Stimulated activated naive CD8-positive, alpha-beta T cell treated with anti-CD3 and anti-CD28 coated beads, Interleukin-15, Interleukin-2, amounts not matched to agents 100 U/mL and 50 U/mL, for 24 hours (primary cell): ENCODE measurements at places on chromosomes 6 and 20.

DNA sequence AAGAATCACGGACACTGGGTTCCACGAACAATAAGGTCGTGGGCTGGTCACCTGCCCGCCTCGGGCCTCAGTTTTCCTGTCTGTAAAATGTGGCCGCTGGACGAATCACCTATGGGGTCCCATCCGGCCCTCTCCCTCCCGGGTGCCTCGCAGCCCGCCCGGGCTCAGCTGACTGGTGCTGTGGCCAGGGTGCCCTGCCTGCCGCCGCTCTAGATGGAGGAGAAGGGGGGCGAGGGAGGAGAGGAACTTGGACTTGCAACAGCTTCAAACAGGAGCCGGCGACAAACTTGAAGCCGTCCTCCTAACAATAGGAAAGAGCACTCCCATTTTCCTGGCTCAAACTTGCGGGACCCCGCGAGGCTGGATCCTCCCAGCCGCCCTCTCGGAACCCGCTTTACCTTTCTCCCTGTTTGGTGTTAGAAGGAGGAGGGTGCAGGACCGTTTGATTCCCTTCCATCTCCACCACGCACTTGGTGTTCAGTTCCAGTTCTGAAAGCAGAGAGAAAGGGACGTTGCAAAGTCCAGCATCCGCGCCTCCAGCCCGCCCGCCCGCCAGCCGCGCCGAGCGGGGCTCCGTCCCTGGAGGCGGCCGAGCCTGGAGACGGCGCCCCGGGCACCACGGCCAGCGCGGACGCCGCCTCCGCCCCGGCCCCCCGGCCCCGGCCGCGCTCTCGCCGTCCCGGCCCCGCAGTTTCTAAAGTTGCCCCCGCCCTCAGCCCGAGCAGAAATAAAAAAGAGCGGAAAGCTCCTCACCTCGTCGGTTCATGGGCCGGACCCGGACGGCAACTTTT, 584 bp downstream of the KIF13A start:
- peak; percentile 18 for DNase-seq

DNA sequence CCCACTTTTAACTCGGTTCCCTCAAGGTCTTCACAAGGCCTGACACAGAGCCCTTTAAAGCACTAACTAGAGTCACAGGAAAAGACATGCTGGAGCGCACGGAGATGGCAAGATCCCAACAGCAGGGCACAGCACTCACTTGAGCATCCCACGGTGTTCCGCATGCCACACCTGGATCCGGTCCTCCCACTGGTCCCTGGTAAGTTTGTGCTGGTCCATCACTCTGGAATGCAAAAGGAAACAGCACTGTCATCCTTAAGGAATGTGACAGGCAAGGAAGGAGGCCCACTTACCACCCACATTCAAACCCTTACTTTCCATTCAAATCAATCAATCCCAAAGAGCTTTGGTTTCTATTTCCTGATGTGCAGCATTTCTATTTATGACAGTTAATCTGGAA, 34.7 kb downstream of the EZR start:
- DNase-seq: no peak

DNA sequence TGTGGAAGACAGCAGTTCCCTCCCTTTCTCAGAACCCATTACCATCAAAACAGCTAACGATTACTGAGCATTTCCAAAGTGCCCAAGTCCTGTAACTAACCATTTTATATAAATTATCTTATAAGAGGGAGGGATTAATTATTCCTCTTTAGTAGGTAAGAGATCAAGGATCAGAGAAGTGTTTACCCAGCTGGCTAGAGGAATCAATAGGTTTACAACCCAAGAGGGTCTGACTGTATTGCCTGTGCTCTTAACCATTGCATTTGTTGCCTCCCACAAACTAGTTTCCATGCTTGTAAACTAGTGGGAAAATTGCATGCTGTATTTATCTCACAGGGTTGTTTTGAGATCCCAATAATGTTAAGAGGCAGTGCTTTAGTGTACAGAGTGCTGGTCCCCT, 3.7 kb upstream of the DBNDD2 start:
- DNase-seq: no peak

- no peak for DNase-seq
These were observed 1.2 kb downstream of the ELOVL2 start for GRCh38 chr6:11042750-11043377.

DNA sequence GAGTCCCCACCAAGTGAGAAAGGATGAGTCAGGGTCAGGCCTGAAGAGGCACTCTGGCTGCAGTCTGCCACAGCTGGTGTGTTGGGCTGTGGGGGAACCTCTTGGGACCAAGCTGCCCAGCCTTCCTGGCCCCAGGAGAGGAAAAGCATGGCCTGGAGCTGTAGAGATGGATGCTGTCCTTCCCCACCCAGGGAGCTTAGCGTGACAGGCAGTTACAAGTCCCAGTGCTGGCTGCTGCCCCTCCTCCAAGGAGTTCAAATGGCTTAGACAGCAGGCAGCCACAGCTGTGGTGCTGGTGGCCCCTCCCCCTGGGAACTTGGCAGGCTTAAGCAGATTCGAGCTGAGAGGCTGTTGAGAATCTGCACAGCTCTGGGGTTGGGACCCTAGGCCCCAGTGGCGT, 253.2 kb downstream of the PLCB1 start:
- no peak for DNase-seq

- no peak for DNase-seq
These were observed 54.0 kb downstream of the PSMG4 start for GRCh38 chr6:3312604-3313231.

- DNase-seq: no peak
These were observed 144.2 kb upstream of the TNFAIP3 start for GRCh38 chr6:137722749-137723272.

DNA sequence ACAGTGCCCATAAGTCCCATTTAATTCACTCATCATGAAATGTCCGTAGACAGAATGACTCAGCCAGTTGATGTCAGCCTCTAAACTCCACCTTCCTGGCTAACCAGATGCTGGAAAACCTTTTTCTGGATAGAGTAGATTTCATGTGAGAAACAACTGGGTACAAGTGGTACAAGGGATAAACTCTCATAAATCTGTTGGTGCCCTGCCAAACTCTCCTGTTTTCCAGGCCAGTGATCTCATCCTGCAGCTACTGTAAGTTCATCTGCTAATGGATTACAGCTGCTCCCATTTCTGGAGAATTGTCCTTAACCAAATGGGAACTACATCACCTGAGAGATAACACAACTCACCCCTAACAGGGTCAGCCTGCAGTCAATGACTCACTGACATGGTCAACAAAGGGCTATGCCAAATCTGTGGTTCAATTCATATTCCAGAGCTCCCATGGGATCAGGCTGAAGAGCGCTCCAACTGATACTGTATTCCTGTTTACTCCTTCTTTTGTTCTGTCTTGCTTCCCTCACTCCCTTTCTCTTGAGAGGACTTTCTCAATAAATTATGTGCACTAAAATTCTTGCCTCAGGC, 210.1 kb upstream of the HDDC2 start:
- no peak for DNase-seq

DNA sequence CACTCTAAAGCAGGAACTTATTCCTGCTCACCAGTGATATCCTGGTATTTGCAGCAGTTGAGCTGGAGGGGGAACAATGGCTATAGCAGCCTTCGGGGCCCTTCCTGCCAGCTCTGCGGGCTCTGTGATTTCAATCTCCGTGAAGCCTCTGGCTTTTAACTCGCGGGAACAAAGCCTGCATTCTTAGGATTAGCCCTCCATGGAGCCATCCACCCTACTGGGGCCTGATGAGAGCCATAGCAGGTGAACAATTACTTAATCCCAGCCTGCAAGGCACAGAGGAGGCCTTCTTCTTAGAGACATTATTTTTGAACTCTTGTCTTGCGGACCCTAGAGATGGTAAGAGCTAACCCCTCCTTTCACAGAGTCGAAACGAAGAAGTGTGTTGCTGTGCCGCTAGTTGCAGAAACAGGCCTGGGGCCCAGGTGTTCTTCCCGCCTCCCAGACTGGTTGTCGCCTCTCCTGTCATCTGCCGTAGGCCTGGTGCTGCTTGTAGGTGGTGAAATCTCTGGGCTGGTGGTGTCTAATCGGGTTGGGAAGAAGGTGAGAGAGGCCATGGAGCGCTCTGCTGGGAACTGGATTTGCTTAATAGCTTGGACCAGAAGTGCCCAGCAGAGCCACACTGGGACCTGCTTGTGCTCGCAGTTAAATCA, 9.7 kb downstream of the GHRH start:
- no peak for DNase-seq

DNA sequence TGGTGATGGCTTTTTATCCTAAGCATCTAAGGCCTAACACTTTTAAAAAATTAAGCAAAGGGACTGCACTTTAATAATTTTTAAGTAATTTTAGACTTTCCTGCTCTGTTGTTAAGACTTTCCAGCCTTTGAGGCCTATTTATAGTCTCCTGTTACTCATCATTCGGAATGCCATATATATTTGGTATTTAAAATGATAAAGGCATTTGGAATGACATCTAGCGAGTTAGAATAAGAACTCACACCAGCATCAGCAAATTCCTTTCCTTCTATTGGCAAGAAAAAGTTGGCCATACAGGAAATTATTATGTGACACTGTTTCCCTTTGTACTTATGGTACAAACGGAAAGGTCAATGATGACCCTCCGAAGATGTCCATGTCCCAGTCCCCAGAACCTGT, 88.1 kb upstream of the STMND1 start:
- no peak for DNase-seq

DNA sequence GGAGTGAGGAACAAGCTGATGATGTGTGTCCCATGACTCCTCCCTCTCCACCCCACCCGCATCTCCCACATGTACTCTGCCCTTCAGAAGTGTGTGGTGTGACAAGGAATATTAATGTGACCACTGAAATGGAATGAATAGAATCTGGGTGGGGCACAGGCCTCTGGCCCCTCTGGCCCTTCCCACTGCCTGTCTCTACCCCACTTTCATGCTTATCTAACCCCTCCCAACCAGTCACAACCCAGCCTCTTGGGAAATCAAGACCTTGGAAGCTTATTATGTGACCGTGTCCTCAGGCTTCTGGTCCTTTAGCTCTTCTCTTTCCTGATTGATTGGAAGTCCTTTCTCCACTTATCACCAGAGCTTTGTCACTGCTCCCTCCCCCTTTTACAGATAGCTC, 312.2 kb upstream of the SOX4 start:
- no peak for DNase-seq

GRCh38 chr6:34447910-34448309, 18.0 kb upstream of the PACSIN1 start:
- no peak for DNase-seq

DNA sequence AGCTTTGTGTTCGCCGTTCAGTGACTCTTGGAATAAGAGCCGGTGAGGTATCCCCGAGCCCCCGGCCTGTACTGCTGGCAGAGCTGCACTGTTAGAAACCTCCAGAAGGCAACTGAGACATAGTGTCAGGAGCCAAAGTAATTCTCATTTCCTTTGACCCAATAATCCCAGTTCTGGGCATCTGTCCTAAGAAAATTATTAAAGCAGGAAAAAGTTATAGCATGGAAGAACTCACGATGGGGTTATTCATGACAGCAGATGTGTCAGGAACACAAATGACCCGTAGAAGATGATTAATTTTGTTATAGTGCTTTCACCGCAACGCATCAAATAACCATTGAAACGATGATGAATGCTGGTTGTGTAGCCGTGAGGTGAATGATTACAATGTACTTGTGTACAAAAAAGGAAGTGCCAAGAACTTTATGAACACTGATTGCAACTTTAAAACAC, 20.3 kb downstream of the CYP21A2 start:
- no peak for DNase-seq

GRCh38 chr6:139230391-139230840, 61.4 kb downstream of the TXLNB start:
- DNase-seq: no peak

DNA sequence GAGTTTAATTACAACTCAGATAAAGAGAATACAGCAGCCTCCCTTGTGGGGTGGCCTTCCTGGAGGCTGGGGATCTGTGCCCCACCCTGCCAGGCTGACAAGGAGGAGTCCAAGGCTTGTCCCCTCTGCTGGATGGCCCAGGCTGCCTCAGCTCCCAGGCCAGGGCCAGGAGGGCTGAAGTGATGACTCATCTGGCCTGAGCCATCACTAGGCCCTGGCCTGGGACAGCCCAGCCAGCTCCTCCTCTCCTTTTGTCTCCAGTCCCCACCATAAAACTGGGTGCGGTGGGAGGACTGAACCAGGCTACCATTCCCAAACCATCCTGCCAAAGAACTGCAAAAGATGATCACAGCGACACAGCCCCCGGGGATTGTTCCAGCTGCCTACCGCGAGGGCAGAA, 15.0 kb downstream of the GRM4 start:
- no peak for DNase-seq

DNA sequence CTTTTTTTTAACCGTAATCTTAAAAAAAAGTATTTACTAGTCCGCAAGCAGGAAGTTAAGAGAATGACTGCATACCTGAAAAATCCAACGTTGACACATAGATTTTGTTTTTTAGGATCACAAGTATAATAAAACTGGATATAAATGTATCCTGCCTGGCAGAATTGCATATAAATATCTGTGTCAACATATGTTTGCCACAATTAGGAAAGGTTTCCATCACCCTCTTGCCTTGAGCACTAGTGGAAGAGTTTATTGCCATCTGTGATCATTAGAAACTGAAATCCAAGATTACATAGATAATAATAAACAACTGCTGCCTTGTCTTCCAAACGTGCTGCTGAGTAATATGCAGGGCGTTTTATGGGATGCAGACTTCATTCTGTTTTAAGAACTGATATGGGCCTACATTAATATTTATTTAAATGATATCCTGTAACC, 27.9 kb downstream of the PLEKHG1 start:
- DNase-seq: no peak

GRCh38 chr6:153059757-153060156, 57.2 kb upstream of the MTRF1L start:
- DNase-seq: no peak

DNA sequence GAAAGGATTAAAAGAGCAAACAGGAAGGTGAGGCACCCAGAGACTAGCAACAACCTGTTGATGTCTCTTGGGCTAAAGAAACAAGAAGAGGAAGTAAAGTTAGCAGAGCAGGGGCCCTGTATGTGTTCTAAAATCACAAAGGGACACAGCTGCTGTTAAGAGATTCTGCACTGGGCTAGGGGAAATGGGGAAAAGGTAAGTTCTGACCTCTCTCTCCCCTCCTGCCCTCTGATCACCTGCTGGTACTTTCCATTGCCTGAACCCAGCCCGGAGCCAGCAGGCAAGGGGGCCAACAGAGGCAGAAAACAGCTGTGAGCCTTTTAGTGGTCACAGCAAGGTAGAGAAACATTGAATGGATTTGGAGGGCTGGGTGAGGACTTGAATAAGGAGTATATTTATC, 13.5 kb upstream of the CNR1 start:
- DNase-seq: no peak

- no peak for DNase-seq
These were observed 68.8 kb downstream of the CDS2 start for GRCh38 chr20:5195655-5196054.

- peak; percentile 29 for DNase-seq
These were observed 62.0 kb upstream of the CD93 start for GRCh38 chr20:23147964-23148730.
